ENCODE measurements at places on chromosomes 2 and 18.

DNA sequence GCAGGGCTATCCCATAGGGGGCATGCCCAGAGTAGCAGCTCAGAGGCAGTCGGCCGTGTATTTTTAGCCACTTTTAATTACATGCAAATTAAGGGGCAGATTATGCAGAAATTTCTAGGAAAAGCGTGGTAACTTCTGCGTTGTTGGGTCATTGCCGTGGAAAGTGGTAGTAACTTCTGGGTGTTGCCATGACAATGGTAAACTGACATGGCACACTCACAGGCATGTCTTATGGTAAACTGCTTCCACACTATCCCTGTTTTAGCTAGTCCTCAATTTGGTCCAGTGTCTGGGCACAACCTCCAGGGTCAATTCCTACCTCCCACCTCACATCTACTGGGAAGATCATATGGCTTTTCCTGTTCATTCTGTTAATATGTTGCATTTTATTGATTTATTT lies 428.9 kb upstream of the FANCL start:
- DNase-seq: no peak

- DNase-seq: no peak
These were observed 1328.6 kb upstream of the SLC39A10 start for GRCh38 chr2:194328456-194328855.

- DNase-seq: no peak
These were observed 13.7 kb downstream of the DOCK10 start for GRCh38 chr2:225028572-225028971.

DNA sequence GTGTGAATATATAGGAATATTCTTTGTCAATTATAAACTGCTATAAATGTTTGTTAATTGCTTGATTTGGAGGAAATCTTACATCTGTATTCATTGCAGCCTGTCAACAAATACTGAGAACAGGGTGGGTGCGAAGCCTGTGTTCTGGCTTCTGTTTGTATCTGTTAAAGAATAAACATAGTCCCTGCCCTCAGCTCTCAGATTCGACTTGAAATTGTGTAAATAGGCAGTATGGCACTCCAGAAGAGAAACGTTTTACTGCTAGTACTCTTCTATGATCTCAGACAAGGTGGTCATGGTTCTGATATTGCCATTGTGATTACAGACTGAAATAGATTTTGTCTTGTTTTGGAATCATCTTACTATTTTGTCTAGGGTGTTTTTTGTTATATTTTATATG lies 92.1 kb downstream of the TANC1 start:
- DNase-seq: no peak

DNA sequence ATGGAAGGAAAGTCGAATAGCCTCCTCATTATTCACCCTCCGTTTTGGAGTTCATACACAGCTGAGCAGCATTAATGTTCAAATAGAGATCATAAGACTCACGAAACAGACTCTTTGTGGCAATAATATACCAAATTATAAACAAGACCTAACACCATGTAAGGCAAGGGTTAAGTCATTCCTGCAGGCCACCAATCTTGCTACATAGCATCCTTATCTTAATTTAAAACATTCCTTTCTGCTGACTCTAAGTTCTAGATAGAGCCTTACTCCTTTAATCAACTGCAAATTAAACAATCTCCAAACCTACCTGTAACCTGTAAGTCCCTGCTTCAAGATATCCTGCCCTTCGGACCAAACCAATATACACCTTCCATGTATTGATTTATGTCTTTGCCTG lies 178.0 kb downstream of the PDE11A start:
- no peak for DNase-seq

GRCh38 chr2:37652199-37652640 lies 19.2 kb downstream of the CDC42EP3 start:
- DNase-seq: no peak

DNA sequence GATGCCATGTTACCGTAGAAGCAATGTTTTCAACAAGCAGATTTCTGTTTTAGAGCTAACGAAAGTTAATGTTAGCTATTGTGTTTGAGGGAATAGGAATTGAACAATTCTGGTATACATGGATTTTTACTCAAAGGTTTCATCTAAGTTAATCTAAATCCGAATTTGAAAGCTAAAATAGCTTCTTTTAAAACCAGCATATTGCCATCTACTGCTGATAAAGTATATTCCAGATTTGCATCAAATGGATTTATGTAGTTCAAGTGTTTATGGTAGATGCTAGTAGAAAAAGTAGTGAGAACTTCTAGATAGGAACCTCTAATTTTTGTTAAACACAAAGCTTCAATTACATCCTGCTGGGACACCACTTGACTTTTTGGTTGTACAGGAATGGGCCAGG lies 1569.5 kb upstream of the NXPH2 start:
- DNase-seq: no peak

GRCh38 chr2:122218596-122218995 lies 463.1 kb downstream of the TSN start:
- DNase-seq: no peak

- DNase-seq: no peak
These were observed 254.8 kb downstream of the TGIF1 start for GRCh38 chr18:3704556-3705344.

DNA sequence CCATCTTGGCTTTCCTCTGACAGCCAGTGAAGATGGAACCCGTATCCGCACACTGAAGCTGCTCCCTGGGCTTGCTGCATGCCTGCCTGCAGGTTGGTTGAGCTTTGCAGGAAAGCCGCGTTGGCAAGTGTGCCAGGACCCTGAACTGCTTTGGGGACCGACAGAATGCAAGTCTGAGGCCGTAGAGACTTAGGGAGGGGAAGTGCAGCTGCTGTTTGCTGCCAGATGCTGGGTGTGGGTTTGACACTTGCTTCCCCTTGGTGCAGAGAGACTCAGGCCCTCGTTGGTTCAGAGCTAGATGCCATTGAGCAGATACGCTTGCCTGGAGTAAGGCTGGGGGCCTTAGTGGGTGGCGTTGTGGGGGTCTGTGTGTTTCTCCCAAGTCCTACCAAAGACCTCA lies 13.1 kb upstream of the PHLPP1 start:
- no peak for DNase-seq

GRCh38 chr2:207432453-207432852 lies 97.3 kb upstream of the CREB1 start:
- DNase-seq: no peak

DNA sequence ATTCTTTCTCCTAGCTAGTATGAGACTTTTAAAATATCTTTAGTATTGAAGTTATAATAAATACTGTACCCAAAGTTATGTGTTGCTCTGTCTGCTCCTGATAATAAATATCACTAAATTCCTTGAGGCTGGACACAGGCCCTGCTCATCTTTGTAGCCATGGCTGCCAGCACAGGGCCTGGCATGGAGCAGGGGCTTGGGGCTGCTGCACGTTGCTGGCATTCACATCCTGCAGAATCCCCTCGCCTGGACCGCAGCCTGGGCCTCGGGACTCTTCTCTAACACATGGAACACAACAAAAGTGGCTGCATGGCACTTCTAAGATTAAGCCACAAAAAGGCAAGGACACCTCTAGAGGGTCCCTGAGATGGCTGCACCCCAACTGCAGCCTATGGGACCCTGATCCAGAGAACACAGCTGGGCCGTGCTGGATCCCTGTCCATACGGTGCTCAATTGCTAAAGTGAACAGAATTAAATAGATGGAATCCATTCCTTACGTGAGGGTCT lies 477.5 kb upstream of the MYT1L start:
- no peak for DNase-seq

- DNase-seq: no peak
These were observed 636.3 kb upstream of the ZEB2 start for GRCh38 chr2:145156199-145156598.

DNA sequence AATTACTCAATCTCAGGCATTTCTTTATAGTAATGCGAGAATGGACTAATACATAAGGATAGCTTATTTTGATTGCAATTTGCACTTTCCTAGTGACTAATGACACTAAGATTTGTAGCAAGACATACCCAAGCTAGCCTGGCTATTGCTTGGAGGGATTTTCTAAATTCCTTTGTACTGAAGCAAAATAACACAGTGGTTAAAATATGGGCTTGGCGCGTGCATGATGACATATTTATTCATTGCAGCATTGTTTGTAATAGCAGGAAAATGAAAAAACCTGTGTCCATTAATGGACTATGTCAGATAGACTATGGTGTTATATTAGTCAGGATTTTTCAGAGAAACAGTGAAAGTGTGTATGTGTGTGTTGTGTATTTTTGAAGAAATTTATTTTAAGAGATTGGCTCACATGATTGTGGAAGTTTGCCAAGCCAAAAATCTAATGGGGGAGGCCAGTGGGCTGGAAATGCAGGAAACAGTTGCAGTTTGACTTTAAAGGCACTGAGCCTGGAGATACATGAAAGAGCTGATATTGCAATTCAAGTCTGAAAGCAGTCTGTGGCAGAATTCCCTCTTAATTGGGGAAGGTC lies 16.7 kb upstream of the LAPTM4A start:
- DNase-seq: no peak

DNA sequence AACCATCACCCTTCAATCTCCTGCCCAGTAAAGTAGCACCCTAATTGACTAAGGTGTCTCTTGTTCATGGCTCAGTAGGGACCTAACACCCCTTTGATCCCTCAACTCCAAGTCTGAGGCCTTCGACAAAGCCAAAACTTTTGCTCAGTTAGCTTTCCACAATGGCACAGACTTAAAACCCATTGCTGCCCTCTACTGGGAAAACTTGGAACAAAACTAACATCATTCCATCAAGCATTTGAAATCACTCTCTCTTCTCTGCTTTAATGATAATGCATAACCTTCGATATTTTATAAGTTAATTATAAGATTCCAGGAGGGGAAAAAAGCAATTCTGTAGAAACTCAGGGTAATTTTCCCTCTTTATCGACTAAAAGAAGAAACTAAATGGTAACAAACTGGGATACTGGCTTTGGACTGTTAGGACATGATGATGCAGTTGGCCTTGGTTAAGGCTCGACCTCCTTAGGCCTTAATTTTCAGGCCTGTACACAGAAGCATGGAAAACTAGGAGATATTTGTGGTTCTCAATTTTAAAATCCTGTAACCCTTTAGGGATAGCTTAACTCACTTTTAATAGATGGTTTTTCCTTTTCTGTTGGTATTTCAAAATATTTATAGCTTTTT lies 127.8 kb downstream of the STK39 start:
- DNase-seq: no peak

GRCh38 chr2:229798446-229799155 lies 84.2 kb upstream of the DNER start:
- no peak for DNase-seq

- no peak for DNase-seq
These were observed 7.6 kb downstream of the TTC39C start for GRCh38 chr18:24022161-24022560.

GRCh38 chr2:232761301-232761907 lies 15.0 kb downstream of the KCNJ13 start:
- no peak for DNase-seq

DNA sequence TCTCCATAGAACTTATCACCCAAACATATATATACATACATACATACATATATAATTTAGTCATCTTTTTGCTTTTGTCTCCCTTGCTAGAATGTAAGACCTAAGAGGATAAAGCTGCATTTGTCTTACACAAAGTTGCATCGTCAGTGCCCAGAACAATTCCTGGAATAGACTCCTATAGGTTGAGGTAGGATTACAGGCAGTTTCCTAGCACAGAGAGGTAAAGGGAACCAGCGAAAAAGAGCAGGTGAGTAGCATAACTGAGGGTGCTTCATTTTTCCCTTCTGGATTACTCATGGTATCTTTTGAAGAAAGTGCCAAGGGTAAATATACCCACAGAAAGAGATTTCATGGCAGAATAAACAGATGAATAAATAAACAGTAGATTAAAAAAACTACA lies 68.1 kb upstream of the AMMECR1L start:
- DNase-seq: no peak

- no peak for DNase-seq
These were observed 171.4 kb upstream of the ALPP start for GRCh38 chr2:232207174-232207573.

DNA sequence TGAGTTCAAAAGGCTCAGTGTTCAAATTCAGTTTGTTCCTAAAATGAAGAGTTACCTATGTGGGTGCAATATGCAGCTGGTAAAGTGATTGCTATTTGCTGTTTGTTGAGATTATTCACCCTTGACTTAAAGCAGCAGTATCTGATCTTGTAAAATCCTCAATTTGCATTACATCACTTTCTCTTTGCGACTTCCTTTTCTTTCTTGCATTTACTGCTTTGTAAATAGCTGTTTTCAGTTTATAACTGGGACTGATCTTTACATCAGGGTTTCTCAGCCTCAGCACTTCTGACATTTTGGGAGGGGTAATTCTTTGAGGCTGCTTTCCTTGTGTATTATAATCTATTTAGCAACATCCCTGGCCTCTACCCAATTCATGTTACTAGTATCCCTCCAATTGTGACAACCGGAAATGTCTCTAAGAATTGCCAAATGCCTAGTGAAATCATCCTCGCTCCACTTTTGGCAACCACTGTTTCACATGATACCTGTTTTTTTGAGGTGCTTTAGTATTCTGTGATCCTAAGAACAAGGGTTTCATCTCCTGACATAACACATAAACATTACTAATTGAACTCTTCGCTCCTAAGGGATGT lies 12.1 kb upstream of the ERCC3 start:
- no peak for DNase-seq

DNA sequence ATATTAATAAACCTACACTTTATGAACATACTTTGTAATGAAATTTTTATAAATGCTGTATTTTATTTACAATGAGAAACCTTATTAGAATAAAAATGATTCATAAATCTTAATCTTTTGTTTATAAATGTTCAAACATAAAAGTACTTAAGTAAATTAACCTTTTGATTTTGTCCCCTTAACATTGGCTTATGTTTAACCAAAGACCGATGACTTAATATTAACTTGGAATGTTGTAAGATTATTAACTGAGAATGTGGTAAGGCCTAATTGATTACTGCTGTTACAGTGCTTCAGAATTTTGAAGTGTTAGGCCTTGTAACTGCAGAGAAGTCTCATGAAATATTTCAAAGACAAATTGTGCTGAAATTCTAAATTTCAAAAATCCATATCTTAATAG lies 5.7 kb downstream of the CPS1 start:
- DNase-seq: no peak

DNA sequence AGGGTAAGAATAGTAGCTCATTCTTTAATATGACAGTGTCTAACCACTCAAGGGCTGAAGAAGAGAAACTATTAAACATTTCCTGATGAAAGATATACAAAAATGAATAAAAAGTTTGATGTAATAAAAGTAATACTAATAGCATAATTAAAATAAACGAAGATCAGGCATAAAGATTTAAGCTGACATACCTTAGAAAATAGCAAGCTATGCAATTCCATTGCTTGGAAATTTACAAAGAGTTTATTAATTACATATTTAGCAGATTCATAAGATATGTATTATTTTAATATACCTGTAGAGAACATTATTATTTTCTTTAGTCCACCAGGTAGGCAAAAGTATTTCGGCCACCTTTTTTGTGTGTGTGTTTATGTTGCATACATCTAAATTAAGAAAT lies 229.4 kb downstream of the GCA start:
- no peak for DNase-seq
